Glutamatergic neuron (in vitro differentiated cells): ENCODE measurements at places on chromosomes 2 and 18. TPM values are rescaled to one million over a fixed set of nuclear protein-coding genes. Genes with fewer than 3 reads are reported as not detected.

GRCh38 chr2:121721926-121722325 is 14.7 kb downstream of the NIFK start:
- no peak for DNase-seq

- peak; percentile 35 for DNase-seq
Observed at GRCh38 chr2:26900831-26901321, 52.9 kb downstream of the DPYSL5 start.

DNA sequence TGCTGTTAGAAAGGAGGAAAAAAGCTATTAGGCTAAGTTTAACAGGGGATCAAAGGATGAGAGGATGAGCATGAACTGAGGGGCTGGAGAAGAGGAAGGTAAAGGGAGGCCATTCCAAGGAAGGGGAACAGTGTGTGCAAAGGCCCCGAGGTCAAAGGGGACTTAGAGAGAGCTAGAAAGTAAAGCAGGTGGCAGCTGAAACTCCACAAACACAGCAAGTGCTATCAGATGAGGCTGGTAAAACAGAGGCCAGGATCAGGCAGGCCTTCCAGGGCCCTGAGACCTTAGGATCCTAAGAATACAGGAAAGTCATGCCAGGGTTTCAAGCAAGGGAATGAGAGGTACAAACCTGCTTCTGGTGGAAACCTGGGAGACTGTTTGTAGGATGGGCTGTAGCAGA is 5.8 kb downstream of the HDAC4 start:
- no peak for DNase-seq

GRCh38 chr2:444937-445884 is 157.3 kb upstream of the ALKAL2 start:
- no peak for DNase-seq

DNA sequence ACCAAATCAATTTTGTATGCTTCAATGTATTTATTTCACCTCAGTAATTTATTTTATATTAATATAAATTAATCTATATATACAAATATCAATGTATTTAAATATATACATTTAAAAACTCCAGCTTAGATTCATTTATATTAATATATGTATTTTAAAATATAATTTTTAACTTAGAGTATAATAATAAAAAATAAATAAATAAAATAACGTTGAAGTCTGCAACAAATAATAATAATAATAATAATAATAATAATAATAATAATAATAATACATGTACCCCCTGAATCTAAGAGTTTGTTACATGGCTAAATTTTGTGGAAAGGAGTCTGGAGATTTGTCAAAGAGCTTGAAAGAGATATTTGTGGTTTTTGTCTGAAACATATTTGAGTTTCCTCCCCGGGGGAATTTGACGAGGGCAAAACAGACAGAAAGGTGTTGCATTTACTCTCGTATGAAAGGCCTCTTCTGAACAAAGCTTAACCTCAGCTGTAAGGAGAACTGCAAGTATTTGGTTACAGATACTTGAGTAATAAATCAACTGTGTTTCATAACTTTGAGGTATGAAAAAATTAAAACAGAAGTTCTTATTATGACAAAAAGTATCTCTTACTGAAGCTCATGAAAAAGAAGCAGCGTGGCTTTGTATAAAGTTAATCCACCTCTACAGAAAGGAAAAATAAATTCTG is 93.4 kb downstream of the CDH19 start:
- DNase-seq: no peak

DNA sequence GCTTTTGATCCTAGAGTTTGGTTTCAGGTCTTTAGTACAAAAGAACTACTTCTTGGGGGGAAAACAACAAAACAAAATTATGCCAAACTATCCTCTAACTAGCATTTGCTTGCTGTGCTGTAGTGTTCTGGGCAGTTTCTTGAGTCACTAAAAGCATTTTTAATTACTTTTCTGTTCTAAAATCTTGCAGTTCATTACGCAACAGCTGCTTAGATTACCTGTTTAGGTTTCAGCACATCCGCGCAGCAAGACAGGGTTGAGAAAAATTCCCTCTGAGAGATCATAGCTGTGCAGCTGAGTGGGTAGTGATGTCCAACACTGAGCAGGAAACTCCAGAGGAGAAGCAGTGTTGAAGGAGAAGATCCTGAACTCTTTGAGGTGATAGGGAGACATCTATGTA is 9.0 kb downstream of the DAW1 start:
- no peak for DNase-seq

GRCh38 chr2:183186296-183186695 is 62.1 kb downstream of the NUP35 start:
- no peak for DNase-seq

GRCh38 chr2:226888971-226889370 is 53.1 kb downstream of the RHBDD1 start:
- DNase-seq: no peak

DNA sequence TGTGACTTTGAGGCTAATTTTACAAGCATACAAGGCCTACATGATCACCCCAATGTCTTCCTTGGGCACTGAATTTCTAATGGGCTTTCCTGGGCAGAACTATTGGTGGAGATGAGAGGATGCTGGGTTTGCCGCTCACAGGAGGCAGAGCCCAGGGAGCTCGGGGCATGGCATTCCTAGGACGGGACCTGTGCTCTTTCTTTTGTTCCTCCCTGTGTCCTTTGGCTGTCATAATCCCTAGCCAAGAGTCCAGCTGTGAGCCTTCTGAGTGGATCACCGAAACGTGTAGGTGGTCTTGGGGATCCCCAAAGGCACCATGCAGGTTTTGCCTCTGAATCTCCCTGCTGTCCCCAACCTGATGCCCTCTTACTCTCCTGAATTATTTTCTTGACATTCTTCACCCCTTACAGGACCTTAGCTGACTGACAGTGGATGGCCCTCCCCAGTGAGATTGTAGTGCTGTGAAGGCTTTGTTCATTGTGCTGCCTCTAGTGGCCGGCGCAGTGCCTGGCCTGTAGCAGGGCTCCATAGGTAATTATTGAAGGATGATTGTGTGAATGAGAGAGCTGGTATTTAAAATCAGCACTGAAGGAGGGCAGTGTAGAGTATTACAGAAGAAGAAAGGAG is 221.9 kb downstream of the ZNF407 start:
- peak; percentile 67 for DNase-seq

DNA sequence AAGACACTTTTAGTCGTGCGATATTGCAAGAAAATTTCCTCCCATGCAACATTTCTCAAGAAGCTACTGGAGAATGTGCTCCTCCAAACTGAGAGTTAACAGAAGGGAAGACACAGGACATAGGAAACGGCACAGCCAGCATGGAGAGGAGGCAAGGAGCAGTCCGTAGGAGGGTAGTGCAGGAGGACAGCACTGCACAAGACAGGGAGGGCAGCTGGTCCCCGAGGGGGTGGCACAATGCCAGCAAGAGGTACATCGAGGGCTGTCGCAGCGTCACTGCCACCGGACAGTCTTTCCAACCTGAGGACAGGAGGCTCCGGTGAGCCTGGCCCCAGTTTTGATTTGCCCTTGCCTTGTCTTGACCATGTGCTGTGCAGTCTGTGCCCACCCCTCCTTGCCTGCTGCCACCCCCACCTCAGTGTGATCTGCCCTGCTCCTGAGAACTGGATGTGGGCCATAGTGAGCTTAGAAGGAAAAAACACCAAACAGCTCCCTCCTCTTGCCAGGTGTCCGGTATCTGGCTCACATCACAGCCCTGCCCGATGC is 81.6 kb upstream of the LAPTM4A start:
- DNase-seq: no peak

GRCh38 chr18:3246635-3247239 is 864 bp upstream of the MYL12A start:
- no peak for DNase-seq

DNA sequence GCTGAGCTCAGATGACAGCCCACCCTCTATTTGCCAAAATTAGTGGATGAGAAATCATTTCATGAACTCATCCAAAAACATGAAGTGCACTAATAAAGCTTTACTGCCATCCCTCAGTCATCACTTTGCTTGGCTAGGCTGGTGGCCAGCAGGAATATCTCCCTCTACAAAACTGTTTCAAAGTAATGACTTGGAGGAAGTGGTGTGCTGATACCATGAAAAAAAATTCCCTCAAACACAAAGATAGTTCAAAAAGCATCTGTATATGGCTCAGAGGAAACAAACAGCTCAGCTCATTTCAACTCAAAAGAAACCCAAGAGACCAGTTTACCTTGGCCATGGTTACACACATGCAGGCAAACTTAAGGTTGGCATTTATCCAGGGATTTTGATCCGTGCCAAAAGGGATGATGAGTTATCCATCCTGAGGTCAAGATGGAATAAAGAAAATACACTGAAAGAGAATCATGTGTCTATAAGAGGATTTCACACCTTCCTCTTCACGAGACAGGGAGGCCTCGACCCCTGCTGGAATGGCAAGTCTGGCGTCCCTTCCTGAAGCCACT is 18.4 kb upstream of the WIPF1 start:
- no peak for DNase-seq

DNA sequence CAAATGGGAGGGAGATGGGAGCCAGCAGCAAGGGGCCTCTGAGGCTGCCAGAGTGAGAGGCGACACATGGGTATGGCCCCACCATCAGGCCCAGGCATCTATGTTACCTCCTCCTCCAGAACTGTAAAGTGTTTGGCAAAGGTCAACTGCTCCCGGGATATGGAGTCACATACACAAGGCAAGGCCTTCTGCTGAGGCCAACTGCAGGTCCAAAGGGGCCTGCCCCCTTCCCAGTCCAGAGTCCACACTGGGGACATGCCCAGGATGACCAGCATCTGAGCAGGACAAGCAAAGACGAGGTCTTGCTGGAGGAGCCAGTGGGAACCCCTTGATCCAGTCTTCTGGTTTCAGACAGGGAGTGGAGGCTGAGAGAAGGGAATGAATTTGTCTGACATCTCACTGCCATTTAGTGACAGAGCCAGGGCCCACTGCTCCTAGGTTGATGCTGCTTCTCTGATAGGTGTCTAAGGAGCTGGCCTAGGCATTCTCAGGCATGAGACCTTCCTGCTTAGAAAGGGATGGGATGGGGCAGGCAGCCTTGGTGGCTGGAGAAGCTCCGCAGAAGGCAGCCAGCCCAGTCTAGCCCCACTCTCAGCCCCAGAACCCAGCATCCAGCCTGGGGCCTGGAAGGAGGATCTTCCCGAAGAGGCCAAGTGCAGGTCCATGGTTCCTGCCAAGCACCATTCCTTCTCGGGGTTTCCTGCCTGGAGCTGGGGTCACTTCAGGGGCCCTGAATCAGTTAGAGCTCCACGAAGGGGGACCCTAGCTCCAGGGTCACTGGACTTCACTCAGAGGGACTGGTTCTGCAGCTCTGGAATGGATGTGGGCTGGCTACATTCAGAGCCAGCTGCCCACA is 26.4 kb downstream of the EMX1 start:
- DNase-seq: no peak

REG3G gene
- not detected for total RNA-seq

AUP1 gene
- total RNA-seq: 99.5 TPM

ARHGEF4 gene
- total RNA-seq: 6.1 TPM

HNRNPLL gene
- 79.8 TPM for total RNA-seq

SCN9A gene
- total RNA-seq: 11.2 TPM

BARD1 gene
- total RNA-seq: 33.6 TPM
